ENCODE measurements at places on chromosomes 13 and 19.

- DNase-seq, result no peak
Measured at GRCh38 chr13:113888701-113889330, 24.9 kb upstream of the GAS6 start.

DNA sequence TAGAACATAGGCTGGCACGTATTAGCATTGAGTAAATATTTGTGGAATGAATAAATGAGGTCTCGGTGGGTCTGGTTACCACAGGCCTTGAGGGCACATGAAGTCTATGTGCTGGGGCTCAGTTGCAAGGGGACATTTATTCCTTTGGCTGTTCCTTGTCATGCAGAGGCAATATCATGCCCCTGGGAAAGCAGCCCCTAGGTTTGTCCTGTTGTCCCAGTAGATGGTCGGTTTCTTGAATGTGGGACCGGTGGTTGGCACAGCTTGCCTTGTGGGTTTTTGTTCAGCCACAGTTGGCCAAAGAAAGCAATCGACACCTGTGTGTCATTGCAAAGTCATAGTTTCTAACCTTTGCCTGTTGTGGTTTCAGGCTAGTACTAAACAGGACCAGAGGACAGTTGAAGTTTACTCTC is 24.7 kb upstream of the GPR183 start:
- DNase-seq, result no peak

- no peak for DNase-seq
Measured at GRCh38 chr13:32107973-32108372, 76.4 kb downstream of the FRY start.

DNA sequence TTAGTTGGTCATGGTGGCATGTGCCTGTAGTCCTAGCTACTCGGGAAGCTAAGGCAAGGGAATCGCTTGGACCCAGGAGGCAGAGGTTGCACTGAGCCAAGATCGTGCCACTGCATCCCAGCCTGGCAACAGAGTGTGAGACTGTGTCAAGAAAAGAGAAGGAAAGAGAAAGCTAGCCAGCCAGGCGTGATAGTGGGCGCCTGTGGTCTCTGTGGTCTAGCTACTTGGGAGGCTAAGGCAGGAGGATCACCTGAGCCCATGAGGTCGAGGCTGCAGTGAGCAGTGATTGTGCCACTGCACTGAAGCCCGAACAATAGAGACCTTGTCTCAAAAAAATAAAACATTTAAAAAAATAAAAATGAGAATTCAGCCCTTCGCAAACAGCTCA is 33.3 kb downstream of the TIMM13 start:
- DNase-seq, result no peak

Data from CD4-positive, alpha-beta T cell treated with Interleukin-2 at 100 ng/mL for 4 hours (primary cell).